ENCODE measurements at places on chromosomes 5 and 9. TPM values are rescaled to one million over a fixed set of nuclear protein-coding genes. Genes with fewer than 3 reads are reported as not detected.

Gene TTC16
- 0.28 TPM for polyA plus RNA-seq

Gene CARTPT
- polyA plus RNA-seq, result not detected

Gene TEX48
- polyA plus RNA-seq, result not detected

Gene FAM78A
- polyA plus RNA-seq, result 2.4 TPM

Gene ABLIM3
- 1.1 TPM for polyA plus RNA-seq

Gene SEPTIN8
- polyA plus RNA-seq, result 84.6 TPM

Gene ACOT12
- polyA plus RNA-seq, result 1.2 TPM

DNA sequence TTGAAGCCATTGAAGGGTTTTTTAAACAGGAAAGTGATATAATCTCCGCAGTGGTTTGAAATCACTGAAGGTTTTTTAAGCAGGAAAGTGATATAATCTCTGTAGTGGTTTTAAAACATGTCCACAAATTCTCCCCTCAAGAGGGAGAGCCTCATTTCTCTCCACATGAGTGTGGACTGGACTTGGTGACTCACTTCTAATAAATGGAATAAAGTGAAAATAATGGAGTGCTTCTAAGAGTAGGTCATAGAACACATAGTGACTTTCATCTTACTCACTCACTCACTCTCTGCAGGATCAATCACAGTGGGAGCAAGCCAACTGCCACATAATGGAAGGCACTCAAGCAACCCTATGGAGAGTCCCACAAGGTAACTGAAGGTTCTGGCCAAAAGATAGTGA lies 12.0 kb downstream of the CTNNAL1 start:
- DNase-seq, result no peak

DNA sequence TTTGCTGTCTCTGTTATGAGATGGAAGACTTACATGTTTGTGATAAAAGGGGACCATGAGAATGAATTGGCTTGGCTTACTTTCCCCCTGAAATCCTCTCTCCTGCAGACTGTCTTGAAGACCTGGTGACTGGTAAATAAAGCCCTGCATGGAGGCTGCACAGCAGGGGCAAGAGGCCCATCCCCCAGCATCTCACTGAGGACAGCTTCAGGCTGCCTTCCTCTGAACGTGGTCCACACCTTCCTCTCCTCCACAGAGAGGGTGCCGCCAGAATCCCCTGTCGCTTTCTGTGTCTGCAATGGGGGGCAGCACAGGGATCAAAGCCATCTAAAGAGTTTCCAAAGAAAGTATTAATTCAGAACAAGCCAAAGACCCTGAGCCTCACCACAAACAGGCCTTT lies 94.6 kb downstream of the SYK start:
- no peak for DNase-seq

DNA sequence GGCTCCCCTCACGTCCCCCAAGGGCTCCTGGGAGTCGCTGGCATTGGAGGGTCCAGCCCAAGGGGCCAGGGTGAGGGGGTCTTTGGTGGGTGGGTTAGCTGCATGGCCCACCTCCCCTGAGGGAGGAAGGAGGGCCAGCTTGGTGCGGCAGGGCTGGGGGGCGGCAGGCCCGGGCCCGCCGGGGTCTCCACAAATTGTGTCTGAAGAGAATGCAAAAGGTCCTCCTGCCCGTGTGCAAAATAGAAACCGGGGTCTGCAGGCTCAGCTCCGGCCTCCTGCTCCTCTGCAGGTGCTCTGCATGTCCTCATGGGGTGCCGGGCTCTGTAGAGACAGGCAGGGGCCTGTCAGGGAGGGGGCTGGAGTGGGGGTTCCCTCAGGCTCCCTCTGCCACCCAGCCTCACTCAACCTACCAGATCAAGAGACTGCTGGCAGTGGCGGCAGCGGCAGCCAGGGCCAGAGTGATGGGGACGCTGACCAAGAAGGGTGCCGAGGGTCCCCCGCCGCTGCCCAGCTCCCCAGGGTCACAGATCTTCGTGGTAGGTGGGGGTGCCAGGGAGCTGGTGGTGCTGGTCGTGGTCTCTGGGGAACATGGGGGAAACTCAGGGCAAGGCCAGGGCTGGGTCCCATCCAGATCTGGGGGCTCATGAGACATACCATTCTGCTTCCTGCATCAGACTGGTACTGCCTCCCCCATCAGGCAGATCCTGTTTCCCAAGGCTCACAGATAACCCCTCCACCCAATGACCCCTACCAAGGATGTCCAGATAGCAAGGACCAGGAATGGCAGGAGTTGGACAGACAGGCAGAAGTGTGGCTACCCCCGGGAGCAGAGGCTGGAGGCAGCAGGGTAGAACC lies 29.2 kb upstream of the ENHO start:
- no peak for DNase-seq

GRCh38 chr9:36415822-36416525 lies 15.9 kb upstream of the RNF38 start:
- DNase-seq, result no peak

- no peak for DNase-seq
These were observed 55.1 kb upstream of the ZNF608 start for GRCh38 chr5:124801551-124801950.

DNA sequence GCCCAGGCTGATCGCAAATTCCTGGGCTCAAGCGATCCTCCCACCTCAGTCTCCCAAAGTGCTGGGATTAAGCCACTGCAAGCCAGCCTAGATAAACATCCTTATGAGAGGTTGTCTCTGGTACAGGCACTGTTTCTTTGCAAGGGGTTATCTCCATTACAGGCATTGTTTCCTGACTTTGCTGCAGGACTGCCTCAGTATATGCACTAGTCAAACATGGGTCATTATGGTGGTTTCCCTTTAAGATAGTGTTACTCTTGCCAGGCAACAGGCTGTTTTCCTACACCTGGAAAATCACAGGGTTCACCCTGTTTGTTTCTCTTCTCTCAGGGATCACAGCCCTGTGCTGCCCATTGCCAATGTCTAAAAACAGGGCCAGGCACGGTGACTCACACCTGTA lies 7.8 kb upstream of the CLTB start:
- no peak for DNase-seq

- no peak for DNase-seq
These were observed 29.4 kb upstream of the SYNPO start for GRCh38 chr5:150611026-150611425.

- no peak for DNase-seq
These were observed 18.2 kb downstream of the GNPDA1 start for GRCh38 chr5:141994511-141995136.

DNA sequence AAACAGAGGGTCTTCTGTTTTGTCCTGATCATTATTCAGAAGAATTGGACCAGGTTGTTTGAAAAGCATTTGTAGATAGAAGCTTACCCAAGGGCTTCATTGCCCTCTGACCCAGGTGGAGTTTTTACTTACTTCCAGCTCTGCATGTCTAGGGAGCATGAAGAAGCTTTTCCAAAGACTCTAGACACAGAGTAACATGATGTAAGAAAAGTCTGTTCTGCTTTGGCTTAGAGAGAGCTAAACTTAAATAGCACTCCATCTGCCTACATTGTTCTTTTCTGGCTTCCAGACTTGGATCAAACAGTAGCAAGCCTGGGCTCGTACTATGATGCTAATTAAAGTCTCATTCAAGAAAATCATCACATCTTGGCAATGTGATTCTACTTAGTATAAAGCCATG lies 112.1 kb downstream of the SNCAIP start:
- DNase-seq, result no peak

GRCh38 chr5:161058781-161059180 lies 206.8 kb upstream of the ATP10B start:
- DNase-seq, result no peak

DNA sequence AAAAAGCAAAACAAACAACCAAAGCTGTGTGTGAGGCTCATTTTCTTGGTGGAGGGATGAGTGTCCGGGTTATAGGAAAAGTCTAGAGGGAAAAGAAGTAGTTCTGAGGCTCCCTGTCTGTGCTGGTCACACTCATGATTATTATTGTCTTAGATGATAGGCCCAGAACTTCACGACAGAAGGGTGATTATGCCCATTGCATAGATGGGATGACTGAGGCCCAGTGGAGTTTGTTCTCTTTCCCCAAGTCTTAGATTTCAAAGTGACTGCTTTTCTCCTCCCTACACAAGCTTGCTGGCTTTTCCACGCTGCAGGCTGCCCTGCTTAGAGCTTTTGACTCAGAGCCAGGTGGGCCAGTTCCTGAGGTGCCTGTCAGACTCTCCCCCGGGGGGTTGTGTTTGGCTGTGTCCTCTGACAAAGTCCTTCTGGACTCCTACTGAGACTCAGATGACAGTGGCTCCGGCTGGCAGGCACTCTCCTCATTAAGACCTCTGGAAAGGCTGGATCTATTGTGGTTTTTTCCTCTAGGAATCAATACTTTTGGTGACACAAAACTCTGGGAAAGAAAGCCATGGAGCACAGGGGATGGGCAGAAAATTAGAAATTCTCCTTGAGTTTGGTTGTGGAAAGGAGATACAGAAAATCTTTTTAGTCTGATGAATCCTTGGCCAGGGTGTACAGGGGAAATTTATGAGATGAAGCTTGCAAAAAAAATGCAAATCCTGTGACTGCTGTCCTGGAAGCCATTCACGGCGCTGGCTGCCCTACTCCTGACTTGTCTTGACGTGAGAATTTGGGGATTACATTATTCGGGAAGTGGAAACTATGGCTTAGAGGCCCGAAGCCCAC lies 120.9 kb downstream of the NSG2 start:
- no peak for DNase-seq

- no peak for DNase-seq
These were observed 1.1 kb upstream of the ARHGEF28 start for GRCh38 chr5:73624888-73625287.

GRCh38 chr5:59218424-59219045 lies 635.7 kb downstream of the RAB3C start:
- no peak for DNase-seq

DNA sequence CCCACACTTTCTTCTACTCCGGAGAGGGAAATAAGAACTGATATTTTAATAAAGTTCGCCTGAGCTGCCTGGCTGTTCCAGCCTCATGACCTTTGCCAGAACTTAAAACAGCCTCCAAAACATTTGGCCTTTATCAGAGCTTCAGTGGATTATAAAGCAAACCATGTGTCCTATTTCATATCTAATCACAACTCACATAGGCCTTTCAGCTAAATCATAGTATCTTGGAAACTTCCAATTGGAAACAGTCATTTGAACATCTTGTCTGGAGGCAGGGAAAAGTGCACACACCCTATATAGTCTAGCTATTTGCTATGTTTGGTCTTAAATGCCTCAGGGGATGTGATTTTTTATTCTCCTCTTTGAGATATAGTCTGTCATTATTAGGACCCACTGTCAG lies 46.0 kb upstream of the FREM1 start:
- DNase-seq, result no peak

DNA sequence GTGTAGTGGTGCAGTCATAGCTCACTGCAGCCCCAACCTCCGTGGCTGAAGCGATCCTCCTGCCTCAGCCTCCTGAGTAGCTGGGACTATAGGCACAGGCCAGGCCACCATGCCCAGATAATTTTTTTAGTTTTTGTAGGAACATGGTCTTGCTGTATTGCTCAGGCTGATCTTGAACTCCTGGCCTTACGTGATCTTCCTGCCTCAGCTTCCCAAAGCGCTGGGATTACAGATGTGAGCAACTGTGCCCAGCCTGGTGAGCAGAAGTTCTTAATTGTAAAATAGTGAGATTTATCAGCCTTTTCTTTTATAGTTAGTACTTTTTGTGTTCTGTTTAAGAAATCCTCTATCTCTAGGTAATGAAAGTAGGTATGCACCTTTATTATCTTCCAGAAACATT lies 42.5 kb downstream of the NUP214 start:
- no peak for DNase-seq

GRCh38 chr5:162654661-162655405 lies 587.3 kb downstream of the GABRG2 start:
- DNase-seq, result no peak

GRCh38 chr5:2295476-2295875 lies 412.8 kb upstream of the IRX4 start:
- DNase-seq, result no peak

DNA sequence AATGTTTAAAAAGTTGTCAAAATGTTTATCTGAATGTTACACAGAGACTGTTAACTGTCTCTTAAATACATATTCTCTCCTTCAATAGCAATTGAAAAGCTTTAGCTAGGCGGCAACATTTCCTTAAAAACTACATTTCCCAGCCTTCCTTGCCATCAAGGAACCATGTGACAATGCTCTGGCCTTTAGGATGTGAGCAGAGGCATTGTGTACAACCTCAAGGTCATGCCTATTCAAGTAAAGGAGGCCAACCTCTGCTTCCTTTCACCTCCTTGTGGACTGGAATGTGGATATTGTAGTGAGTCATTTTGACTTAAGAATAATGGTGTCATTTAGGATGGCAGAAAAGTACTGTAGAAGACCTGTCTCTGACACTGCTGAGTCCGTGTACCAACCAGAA lies 23.7 kb upstream of the MROH2B start:
- DNase-seq, result no peak

DNA sequence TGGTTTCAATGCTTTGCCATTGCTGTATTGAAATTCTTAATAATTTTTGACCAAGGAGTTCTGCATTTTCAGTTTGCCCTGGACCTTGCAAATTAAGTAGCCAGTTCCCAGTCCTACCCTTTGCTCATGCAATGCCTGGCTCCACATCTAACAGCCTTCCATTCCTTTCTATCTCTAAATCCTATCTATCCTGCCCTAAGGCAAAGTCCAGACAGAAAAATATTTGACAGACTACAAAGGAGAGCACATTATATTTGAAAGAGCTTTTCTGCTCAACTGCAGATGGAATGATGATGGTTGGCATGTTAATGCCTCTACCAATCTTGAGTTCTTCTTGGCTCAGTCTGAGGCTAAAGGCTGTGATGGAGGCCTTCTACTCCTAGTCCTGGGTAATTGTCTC lies 15.5 kb downstream of the SLC22A4 start:
- no peak for DNase-seq

- DNase-seq, result no peak
These were observed 205.0 kb upstream of the DMRTA1 start for GRCh38 chr9:22241611-22242010.

- peak; percentile 53 for DNase-seq
These were observed 169.5 kb upstream of the TAS2R1 start for GRCh38 chr5:9799606-9800005.

DNA sequence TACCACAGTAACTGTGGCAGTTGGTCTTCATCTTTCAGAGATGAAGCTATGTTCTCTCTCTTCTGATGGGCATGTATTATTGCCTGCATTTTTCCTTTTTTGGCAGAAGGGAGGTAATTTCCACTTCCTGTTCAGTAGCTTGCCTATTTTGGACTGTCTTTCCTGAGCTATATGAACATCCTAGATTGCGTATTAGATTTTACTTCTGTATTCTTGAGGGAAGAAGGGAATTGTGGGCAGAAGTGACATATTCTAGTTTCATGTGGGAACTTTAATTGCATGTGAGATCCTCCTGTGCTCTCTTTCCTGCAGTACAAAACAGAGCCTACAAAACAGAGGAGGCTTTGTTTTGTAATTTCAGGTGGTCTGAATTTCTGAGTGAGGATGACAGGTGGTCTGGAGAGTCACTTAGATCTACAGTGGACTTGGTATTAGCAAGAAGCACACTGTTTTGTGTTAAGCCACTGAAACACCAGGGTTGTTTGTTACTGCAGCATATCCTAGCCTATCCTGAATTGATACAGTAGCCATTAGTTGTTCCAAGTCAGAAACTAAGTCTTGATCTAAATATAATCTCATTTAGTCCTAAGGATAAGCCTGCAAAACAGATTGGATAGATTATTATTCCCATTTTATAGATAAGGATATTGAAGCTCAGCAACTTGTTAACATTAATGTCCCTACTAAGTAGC lies 68.1 kb downstream of the AOPEP start:
- no peak for DNase-seq

GRCh38 chr9:81759680-81760215 lies 70.4 kb upstream of the TLE1 start:
- no peak for DNase-seq

- no peak for DNase-seq
These were observed 103.4 kb downstream of the OTULIN start for GRCh38 chr5:14767735-14768507.

- DNase-seq, result no peak
These were observed 10.1 kb downstream of the TRIO start for GRCh38 chr5:14153071-14153864.

- DNase-seq, result no peak
These were observed 27.0 kb downstream of the TCF7 start for GRCh38 chr5:134141331-134142050.

All from left kidney (tissue), 8 donors.